ENCODE measurements at places on chromosomes 4 and X. TPM values are rescaled to one million over a fixed set of nuclear protein-coding genes. Genes with fewer than 3 reads are reported as not detected.

Gene C1QTNF7
- total RNA-seq: not detected

Gene MYOZ2
- total RNA-seq: not detected

Gene ASB9
- total RNA-seq: 0.11 TPM

Gene FMR1NB
- total RNA-seq: not detected

Gene UGT2B17
- total RNA-seq: 0.14 TPM

Gene PNMA6A
- 4.5 TPM for total RNA-seq

Gene ADH6
- total RNA-seq: not detected

Data from WTC11 (cell line).